ENCODE measurements at places on chromosomes 12 and 14. TPM values are rescaled to one million over a fixed set of nuclear protein-coding genes. Genes with fewer than 3 reads are reported as not detected.

The KRT72 gene
- total RNA-seq, result not detected

The HOXC13 gene
- total RNA-seq, result 13.2 TPM

The LRP1-AS gene
- total RNA-seq, result not detected

The DUSP16 gene
- 16.2 TPM for total RNA-seq

The ITGA7 gene
- total RNA-seq, result 3.0 TPM

The BICDL1 gene
- total RNA-seq, result 13.5 TPM

- DNase-seq, result no peak
Observed at GRCh38 chr12:42732908-42733411, 143.4 kb upstream of the PRICKLE1 start.

GRCh38 chr14:74302152-74302628, 544 bp downstream of the ABCD4 start:
- DNase-seq, result peak; percentile 64

DNA sequence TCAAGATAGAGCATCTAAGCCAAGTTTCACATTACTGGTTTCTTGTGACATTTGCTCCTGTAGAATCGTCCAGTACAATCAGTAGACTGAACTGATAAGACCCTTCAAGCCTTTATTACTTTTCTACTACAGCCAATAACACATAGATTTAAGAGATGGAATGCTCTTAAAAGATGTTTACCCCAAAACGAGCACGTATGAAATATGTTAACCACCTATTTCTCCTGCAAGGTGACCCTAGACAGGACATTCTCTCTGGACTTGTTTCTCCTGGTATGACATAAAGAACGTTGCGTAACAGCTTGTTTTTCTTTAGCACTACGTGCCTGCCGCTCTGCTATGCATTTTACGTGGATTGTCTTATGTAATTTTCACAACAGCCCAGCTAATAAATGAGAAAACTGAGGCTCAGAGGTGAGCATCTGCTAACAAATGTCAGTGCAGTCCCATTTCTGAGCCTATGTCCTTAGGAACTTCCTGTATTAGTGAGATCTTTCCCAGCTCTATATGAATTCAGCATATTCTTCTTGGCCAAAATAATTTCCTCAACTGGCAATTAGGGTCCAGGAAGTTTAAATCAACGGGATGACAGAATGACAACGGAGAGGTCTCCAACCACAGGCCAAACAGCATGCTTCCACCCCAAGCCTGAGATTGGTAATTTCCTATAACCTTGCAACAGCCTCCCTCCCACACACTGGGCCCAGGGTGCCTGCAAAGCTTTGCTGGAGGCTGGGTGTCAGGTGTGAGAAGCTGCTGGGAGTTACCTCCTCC, 3.7 kb downstream of the NFKBIA start:
- no peak for DNase-seq

GRCh38 chr12:40742041-40742440, 49.8 kb downstream of the CNTN1 start:
- DNase-seq, result no peak

GRCh38 chr12:7019043-7019569, 830 bp upstream of the LPCAT3 start:
- DNase-seq, result peak; percentile 46

- no peak for DNase-seq
Observed at GRCh38 chr12:47302111-47302671, 222.4 kb upstream of the AMIGO2 start.

GRCh38 chr14:75464626-75465025, 36.8 kb downstream of the JDP2 start:
- DNase-seq, result no peak

- no peak for DNase-seq
Observed at GRCh38 chr14:80426683-80427082, 215.4 kb upstream of the DIO2 start.

DNA sequence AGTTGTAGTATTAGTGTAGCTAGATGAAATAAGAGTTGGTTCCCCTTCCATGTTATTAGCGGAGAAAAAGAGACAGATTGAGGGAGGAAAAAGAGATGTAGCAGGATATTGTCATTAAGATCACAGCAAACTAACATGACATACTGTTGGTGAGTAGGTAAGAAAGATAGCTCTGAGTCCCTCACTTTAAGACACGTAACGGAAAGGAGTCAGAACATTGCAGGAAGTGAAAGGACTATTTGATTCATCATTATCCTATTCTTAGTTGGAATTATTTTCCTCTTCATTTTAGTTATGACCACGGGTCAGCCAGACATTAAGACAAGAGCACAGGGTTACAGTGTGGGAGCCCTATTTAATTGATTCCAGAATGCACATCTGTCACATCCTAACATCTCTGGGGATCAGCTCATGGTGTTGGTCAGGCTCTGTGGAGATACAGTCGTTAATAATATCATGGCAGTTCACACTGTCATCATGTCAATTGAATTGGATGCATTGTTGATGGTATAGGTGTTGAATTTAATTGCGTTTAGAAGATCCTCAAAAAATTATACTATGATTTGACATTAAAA, 55.0 kb downstream of the TMX1 start:
- no peak for DNase-seq

DNA sequence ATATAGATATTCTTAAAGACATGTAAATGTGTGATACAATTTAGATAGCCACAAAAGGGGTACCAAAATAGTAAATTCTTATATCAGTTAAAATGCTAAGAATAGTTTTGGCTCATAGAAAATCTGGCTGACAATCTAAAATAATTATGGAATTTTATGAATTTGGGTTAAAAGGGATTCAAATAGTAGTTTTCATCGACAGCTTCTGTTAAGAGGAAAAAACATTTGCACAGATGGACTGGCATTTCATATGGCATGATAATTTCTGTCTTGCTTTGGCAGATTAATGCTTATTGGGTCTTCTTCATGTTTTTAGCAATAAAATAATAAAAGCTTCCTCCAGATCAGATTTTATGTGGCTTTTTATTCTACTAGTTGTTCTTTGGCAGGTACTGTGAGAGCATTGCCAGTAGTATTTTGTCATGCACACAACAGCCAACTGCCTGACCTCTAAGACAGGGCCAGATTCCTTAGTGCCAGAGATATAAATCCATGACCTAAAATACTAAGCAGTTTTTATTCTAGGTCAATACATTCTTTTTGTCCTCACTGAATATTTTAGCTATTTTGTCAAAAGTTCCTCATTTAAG, 9.1 kb downstream of the ABCD2 start:
- peak; percentile 78 for DNase-seq

DNA sequence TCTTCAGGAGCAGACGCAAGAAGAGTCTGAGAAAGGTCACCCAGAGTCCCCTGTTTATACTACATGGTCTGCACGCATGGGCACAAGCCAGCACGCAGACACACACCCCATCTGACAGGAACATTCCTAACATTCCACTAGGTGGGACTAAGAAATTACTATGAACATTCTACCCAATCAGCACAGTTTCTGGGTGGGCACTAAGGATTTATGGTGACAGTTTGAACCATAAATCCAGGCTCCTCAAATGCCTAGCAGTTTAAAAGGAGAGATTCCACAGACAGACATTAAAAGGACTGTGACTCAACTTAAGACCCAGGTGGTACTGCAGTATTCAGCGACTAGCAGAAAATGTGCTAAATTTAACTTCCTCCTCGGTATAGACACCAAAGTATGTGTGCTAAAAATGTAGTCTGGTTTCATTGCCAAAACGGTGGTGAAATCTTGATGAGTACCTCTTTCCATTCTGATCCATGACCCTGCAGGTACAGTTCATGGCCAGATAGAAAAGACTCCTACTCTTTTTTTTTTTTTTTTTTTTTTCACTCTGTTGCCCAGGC, 16.2 kb downstream of the ABHD4 start:
- DNase-seq, result peak; percentile 48

- DNase-seq, result no peak
Observed at GRCh38 chr14:68665792-68666204, 127.1 kb downstream of the ZFP36L1 start.

DNA sequence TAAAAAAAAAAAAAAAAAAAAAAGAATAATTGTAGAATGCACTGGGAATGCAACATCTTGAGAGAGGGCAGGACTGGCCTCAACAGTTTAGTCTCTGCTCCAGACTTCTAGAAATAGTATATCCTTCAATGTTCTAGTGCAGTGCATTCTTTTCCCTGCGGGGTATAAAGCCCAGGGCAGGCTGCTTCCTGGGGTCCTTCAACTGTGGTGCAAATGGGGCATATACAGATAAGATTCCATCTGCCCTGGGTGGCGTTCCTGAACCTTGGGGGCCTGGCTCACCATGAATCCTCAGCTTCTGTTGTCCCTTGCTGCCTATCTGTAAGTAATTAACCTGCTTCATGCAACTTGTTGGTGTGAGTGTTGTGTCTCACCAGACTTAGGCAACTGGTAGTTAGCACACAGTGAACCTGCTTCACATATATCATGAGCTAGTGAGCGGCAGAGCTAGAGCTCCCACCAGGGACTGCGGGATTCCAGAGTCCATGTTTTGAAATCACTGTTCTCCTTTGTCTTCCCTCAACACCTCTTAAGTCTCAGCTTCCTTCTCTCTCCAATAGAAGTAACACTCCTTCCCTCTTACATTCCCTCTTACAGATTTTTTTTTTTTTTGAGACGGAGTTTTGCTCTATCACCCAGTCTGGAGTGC, 177.6 kb downstream of the SUDS3 start:
- DNase-seq, result no peak

DNA sequence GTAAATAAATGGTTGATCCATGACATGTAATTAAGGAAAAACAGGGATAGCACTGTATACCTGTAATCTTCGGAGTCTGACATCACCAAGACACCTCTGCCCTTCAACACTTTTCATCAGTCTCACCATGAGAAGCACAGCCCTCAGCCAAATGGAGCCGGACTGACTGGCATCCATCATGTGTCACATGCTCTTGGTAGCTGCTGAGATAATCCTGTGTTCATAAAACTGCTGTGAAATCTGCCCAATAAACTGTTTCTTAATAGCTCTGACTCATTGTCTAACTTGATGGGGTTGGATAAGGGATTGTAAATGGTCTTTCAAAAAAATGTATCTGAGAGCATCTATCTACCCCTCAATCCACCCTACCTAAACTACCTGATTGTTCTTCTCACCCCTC, 33.6 kb downstream of the KCNH5 start:
- no peak for DNase-seq

DNA sequence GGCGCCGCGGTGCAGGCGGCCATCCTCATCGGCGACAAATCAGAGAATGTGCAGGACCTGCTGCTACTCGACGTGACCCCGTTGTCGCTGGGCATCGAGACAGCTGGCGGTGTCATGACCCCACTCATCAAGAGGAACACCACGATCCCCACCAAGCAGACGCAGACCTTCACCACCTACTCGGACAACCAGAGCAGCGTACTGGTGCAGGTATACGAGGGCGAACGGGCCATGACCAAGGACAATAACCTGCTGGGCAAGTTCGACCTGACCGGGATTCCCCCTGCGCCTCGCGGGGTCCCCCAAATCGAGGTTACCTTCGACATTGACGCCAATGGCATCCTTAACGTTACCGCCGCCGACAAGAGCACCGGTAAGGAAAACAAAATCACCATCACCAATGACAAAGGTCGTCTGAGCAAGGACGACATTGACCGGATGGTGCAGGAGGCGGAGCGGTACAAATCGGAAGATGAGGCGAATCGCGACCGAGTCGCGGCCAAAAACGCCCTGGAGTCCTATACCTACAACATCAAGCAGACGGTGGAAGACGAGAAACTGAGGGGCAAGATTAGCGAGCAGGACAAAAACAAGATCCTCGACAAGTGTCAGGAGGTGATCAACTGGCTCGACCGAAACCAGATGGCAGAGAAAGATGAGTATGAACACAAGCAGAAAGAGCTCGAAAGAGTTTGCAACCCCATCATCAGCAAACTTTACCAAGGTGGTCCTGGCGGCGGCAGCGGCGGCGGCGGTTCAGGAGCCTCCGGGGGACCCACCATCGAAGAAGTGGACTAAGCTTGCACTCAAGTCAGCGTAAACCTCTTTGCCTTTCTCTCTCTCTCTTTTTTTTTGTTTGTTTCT, 1.7 kb downstream of the HSPA2 start:
- DNase-seq, result no peak

GRCh38 chr12:120961604-120962531, 16.5 kb upstream of the HNF1A start:
- no peak for DNase-seq

GRCh38 chr12:110957652-110958051, 37.3 kb upstream of the MYL2 start:
- no peak for DNase-seq

GRCh38 chr12:121917950-121918678, at the start of gene CFAP251:
Gene CFAP251, plus strand, starts transcription at chr12:121918592. Its CDS starts 2,714 bp downstream, at chr12:121921306.
- peak; percentile 93 for DNase-seq

GRCh38 chr12:22409377-22410164, 75.1 kb upstream of the ST8SIA1 start:
- no peak for DNase-seq

Measured in G401 (cell line).